ENCODE measurements at places on chromosomes 2 and 18.

GRCh38 chr2:82478641-82479040, 1980.4 kb downstream of the SUCLG1 start:
- no peak for DNase-seq

DNA sequence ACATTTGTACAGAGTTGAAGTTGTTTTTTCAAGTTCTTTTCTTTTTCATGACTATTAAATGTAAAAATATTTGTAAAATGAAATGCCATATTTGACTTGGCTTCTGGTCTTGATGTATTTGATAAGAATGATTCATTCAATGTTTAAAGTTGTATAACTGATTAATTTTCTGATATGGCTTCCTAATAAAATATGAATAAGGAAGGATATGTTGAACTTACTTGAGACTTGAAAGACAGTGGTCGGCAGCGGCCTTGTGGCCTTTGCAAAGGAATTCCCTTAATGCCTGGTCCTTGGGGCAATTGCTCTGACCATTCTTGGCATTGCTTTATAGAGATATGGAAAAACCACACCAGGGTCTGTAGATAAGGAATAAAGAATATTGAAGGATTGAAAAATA, 25.9 kb upstream of the TMEM87B start:
- DNase-seq, result no peak

DNA sequence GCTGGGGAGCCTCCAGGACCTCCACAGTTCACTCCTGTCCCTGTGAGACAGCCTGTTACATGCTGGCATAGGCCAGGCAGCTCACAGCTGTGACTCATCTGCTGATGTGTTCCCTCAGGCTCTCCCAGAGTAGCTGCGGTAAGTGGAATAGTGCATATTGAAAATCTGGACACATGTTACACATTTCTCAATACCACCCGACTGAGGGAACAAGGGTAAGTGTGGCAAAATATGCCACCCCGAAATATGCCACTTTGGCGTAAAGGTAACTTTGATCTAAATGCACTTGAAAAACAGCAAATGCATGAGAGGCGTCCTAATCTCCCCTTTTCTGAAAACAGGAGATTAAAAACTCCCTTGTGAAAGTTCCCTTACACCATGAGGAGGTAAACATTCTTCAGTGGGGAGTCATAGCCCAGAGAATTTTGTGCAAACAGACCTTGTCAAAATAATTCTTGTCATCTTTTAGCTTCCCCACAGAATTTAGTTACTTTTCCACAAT, 557.9 kb downstream of the CCDC85A start:
- DNase-seq, result no peak

DNA sequence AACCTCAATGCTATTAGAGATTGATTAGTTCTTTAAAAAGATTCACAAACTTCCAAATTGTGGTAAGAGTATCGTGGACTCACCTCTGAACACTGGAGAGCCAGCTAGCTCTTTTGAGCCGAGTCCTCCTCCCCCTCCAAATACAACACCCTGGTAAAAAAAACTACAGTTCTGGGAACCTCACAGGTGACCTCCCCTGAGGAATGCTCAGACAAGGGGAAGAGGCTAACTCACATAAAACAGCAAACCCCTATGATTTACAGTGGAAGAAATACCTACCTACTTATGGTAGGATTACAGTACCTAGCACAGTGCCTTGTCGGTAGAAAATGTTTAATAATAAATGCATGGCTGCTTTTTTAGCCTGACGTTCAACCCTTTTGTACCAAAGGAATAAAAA, 8.4 kb downstream of the ZNF24 start:
- no peak for DNase-seq

DNA sequence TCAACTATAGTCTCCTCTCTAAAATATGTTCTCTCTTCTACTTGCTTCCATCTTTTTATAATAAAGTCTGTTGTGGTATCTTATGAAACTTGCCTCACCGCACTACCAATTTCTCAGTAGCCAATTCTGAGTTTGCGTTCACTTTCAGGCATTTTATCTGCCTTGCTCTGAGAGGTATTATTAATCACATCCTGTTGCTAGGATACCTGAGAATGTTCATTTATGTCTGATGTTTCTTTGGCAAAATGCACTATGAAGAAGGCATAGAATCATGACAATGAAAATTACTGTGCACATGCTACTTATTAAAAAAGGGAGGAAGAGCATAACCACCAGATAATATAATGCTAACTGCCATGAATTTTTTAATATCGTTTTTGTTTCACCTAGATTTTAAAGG, 130.2 kb downstream of the CHST9 start:
- DNase-seq, result no peak
